ENCODE measurements at places on chromosomes 2 and 18.

DNA sequence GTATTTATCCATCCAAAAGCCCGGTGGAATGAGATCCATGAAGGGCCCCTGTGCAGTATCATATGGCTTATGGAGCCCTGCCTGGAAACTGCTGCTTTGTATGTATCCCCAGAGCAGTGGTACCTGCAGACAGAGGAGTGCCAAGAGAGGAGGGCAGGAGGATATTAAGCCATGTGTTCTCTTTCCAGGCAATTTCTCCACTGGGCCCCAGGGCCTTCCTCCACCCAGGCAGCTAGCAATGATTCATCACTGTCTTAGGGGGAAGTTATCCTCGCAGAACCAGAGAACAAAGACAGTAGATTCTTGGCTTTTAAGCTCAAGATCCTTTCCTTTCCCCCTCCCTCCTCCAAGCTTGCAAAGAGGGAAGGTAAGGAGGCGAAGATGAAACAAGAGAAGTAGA is 98.1 kb downstream of the LRRC30 start:
- DNase-seq = no peak

DNA sequence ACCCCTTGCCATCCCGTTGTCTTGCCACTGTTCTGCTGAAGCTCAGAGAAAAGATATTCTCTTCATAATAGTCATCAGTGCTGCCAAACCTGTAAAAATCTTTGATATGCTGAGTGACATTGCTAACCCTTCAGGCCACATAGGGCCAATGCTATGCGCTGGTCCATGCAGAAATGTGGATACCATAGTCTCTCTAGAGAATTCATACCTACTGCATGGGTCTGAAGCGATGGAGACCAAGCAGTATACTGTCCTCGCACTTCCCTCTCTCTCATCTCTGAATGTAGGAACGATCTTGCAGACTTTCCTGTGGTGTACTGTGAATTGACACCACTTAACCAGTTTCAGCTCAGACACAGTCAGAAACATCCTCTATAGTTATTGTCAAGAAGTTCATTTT is 17.9 kb upstream of the ANKRD44 start:
- no peak for DNase-seq

- no peak for DNase-seq
Observed at GRCh38 chr2:143768991-143769390, 639.8 kb downstream of the ARHGAP15 start.

DNA sequence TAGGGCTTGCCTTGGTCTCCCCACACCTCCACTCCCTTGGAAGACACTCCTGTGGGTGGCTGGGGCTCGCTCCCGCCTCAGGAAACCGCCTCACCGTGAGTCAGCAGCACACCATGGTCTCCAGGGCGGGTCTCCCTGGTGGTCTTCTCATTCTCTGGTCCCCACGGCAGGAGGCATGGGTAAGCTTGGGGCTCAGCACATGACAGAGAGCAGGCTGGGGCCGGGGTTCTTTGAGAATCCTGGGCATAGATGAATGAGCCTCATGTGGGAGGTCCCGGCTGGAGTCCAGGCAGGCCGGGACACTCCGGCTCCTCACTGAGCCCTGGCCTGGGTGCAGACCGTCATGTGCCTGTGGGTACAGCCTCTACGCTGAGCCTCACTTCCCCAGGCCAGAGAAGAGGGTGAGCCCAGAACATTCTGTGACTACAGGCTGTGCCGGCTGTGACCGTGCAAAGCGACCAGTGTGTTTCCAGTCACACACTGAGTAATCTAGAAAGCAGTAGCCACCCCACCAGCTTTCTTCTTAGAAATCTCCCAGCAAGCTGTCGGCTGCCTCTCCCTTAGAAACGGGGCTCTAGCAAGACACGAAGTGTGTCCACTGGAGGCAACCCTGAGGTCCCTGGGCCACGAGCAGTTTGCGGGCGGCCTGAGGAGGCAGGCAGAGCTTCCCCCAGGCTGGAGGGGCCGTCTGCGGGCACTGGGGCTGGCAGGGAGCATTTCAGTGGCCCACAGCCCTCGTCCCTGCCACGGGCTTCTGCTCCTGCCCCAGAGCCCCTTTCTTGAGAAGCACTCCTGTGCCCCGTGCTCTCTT is 93.1 kb downstream of the RHOB start:
- DNase-seq = no peak

DNA sequence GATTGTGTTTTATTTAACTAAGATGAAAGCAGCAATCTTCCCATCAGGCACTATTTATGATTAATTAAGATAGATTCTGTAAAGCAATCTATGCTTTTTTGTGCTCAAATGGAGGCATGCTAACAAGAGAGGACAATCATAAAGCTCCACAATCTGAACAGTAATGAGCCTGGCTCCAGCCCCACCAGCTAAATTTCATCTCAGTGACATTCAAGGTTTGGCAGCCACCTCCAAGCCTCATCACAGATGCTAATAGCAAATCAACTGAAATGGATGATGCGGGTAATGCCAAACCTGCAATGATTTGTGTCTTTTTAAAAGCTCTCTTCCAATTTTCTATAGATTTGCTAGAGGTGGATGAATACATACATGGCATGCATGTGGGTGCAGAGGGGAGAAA is 456.6 kb downstream of the TDRD15 start:
- DNase-seq = no peak

- no peak for DNase-seq
Observed at GRCh38 chr18:63286926-63287325, 32.6 kb downstream of the BCL2 start.

GRCh38 chr2:234650911-234651310 is 154.0 kb upstream of the ARL4C start:
- DNase-seq = no peak

DNA sequence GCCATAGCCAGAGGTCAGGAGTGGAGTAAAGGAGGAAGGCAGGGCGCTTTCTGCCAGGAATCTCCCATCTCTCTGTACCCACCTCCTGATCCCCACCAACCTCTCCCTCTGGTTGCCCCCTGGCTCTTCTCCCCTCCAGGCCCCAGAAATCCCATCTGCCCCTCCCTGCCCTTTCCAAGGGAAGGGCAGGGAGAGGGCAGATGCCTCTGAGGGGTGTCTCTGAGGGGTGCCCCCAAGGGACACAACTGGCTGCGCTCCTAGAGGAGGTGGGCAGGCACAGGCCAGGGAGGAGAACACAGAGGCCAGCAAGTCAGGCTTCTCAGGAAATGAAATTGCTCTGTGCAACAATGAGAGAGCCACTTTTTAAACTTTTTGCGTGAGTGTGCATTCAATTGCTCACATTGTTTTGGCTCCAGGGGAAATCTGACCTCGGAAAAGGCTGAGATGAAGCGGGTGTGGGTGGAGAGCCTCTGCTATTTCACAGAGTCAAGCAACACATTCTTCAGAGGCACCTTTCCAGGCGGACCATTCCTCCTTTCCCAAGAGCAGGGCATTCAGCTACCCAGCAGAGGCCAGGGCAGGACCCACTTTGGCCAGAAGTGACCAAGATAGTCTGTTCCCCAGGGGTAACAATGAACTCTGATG is 125.5 kb downstream of the SMAD7 start:
- DNase-seq = peak; percentile 68

DNA sequence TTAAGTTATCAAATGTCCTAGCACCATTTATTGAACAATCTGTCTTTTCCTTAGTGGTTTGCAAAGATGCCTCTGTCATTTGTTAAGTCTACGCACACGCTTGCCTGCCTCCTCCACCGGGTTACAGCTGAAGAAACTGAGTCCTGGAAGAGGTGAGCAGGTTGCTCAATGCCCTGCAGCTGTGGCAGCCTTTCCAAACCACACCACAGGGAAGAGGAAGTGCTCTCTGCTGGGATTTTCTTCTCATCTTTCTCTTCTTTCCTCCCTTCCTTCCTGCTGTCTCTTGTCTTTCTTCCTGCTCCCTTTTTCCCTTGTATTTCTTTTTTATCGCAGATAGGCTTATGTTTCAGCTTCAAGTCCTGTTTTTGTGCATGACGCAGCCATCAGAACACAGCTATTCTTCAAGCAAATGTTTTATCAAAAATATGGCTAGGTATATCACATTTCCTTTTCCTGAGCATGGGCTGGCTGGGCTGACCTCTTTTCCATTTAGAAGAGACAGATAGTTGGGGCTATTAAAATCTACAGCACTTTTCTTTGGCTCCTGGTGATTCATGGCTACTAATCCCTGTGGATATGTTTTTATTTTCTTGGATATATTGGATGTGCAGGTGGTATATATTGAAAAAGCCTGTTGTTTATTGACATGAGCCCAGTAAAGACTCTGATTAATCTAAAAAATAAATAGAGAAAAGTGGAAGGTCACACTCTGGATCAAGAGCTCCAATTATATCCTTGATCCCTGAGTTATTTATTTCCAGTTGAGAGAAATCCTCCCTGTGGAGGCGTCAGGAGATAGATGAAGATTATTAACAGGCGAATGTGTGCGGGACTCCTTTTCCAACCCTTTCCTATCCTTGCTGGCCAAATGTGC is 214.6 kb downstream of the TSN start:
- DNase-seq = peak; percentile 27

DNA sequence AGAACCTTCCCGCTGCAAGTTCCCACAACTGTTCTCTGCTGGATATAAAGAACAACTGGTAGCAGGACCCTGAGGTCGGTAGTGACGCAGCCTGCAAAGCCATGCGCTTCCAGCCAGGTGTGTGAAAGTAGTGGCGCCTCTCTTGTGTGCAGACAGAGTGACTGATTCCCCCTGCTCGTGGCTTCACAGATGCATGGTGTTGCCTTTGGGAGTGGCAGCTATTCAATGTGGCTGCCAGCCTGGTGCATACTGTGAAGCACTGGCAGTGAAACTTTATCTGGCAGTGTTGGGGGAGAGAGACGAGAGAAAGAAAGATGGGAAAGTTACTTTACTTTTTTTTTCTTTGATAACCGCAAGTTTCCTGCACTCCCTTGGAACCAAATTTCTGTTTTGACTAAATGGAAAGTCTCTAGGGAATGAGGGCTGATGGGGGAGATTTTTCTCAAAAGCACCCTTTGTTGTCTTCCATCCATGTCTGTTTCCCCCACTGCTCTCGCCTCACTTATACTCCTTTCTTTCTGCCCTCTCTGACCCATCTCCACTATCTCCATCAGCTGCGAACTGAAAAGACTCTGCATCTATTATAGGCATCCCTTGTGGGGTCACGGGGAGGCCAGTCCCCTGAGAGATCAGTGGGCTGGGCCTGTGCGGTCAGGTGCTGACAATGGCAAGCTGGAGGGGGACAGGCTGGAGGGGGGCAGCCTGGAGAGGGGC is 90.0 kb upstream of the TNP1 start:
- no peak for DNase-seq

GRCh38 chr2:68948710-68949109 is 4.0 kb downstream of the GKN2 start:
- no peak for DNase-seq

DNA sequence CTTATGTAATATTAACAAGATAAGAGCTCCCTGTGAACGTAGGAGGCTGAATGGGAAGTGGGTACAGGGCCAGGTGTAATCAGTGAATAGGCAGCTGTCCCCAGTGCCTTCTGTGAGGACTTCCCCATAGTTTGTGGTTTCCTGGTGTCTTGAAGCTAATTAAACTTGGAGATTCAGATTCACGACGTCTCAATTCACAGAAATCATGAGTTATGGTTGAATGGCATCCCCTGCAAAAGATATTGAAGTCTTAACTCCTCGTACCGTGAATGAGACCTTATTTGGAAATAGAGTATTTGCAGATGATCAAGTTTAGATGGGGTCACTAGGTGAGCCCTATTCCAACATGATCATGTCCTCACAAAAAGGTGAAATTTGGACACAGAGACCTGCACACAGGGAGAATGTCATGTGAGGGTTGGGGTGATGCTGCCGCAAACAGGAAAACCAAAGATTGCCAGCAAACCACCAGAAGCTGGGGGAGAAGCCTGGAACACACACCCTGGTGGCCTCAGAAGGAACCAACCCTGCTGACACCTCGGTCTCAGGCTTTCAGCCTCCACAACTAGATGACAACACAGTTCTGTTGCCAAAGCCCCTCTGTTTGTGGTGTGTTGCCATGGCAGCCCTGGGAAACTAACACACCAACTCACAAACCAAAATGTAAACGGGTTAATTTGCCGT is 13.2 kb downstream of the ARL4C start:
- peak; percentile 20 for DNase-seq

GRCh38 chr2:49045083-49045482 is 109.2 kb downstream of the FSHR start:
- no peak for DNase-seq

- DNase-seq = no peak
Observed at GRCh38 chr2:235510318-235510717, 16.5 kb downstream of the AGAP1 start.

GRCh38 chr2:96517079-96517478 is 11.9 kb upstream of the NEURL3 start:
- no peak for DNase-seq

- peak; percentile 79 for DNase-seq
Observed at GRCh38 chr2:36618381-36618780, 20.4 kb upstream of the FEZ2 start.

- DNase-seq = no peak
Observed at GRCh38 chr2:86512034-86512433, 51.2 kb downstream of the CHMP3 start.

- DNase-seq = peak; percentile 70
Observed at GRCh38 chr2:213086571-213086970, 64.8 kb downstream of the IKZF2 start.

DNA sequence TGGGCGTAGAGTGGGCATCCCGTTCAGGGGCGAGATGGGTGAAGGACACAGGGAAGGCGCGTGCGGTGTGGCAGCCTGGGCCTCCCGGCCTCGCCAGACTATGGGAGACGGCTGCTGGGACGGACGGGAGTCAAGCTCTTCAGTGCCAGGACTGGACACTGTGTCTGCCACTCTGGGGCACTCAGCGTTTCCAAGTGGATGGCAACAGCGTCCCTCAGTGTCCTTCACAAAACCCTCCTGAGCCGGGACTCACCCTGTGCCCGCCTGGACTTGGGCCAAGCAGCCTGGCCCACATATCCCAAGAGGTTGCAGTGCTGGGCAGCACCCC is 16.3 kb upstream of the BOK start:
- DNase-seq = no peak

GRCh38 chr2:44930274-44931197 is 11.0 kb upstream of the SIX3 start:
- no peak for DNase-seq

DNA sequence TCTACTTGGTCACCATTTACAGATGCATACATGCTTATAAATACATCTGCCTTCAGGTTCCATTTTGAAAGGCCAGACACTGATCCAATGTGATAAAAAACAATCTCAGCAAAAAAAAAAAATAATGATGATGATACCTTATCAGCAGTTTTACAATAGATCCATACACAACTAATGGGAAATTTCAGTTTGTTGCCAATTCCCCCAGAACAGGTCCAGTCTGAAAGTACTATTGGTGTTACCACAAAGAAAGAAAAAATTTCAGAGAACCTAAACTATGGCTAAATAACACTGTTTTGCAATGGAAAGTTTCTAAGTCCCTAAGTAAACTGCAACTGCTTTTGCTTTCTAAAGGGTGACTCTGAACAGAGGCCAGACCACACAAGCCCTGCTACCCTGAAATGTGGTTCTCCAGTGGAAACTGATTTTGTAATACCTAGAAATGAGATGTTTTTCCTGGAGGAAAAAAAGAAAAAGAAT is 54.1 kb downstream of the LPIN2 start:
- DNase-seq = no peak

DNA sequence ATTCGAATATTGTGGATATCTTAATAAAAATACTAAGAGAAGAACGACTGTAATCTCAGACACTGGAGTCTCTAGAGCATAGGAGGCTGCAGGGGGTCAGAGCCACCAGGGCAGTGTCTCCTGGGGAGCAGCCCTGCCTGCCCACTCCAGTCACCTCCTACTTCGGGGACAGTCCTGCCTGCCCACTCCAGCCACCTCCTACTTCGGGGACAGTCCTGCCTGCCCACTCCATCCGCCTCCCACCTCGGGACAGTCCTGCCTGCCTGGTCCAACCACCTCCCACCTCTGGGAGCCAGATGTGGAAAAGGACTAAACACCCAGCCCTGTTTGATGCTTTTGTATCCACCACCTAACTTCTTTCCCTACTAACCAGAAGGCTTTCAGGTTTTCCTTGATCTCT is 350.1 kb upstream of the SMIM21 start:
- no peak for DNase-seq
